ENCODE measurements at places on chromosomes 16 and 17. TPM values are rescaled to one million over a fixed set of nuclear protein-coding genes. Genes with fewer than 3 reads are reported as not detected.

The CUEDC1 gene
- total RNA-seq = 13.2 TPM

The SPIRE2 gene
- 1.6 TPM for total RNA-seq

The CEP295NL gene
- 1.4 TPM for total RNA-seq

The GNG13 gene
- total RNA-seq = not detected

The KRTAP2-3 gene
- not detected for total RNA-seq

The KCNJ18 gene
- total RNA-seq = not detected

The TOX3 gene
- 0.44 TPM for total RNA-seq

The WNT9B gene
- 0.04 TPM for total RNA-seq

The FNDC8 gene
- total RNA-seq = not detected

The OSGIN1 gene
- 0.18 TPM for total RNA-seq

The NAGS gene
- 0.58 TPM for total RNA-seq

The SPATA33 gene
- total RNA-seq = 2.7 TPM

The NGFR gene
- total RNA-seq = 37.8 TPM

The KRT14 gene
- 0.04 TPM for total RNA-seq

The ZMYND15 gene
- 0.27 TPM for total RNA-seq

The ARHGDIG gene
- total RNA-seq = 1.0 TPM

The RDM1 gene
- total RNA-seq = 0.58 TPM

The SLC13A2 gene
- not detected for total RNA-seq

The SLC52A1 gene
- total RNA-seq = 0.04 TPM

The ODAD4 gene
- total RNA-seq = 0.44 TPM

The AIPL1 gene
- not detected for total RNA-seq

The C17orf107 gene
- 2.8 TPM for total RNA-seq

The FGF11 gene
- total RNA-seq = 1.6 TPM

The UNC45B gene
- total RNA-seq = 178 TPM

The MEIOC gene
- 0.27 TPM for total RNA-seq

The KRT33B gene
- total RNA-seq = 0.09 TPM

The ZNF624 gene
- 8.8 TPM for total RNA-seq

The ATXN7L3 gene
- 31.8 TPM for total RNA-seq

The RBFOX1 gene
- total RNA-seq = 37.9 TPM

The TEKT3 gene
- total RNA-seq = 1.9 TPM

The SLC2A4 gene
- 21.3 TPM for total RNA-seq

The CHRNE gene
- total RNA-seq = 1.5 TPM

The ARHGAP44 gene
- 3.0 TPM for total RNA-seq

The MYOCD gene
- 0.44 TPM for total RNA-seq

The VAT1L gene
- total RNA-seq = 1.9 TPM

The MMP28 gene
- 3.5 TPM for total RNA-seq

The NTN1 gene
- total RNA-seq = 7.7 TPM

The COQ9 gene
- total RNA-seq = 68.8 TPM

The UMOD gene
- total RNA-seq = not detected

The MAPT gene
- total RNA-seq = 4.0 TPM

The KRTAP1-1 gene
- total RNA-seq = not detected

The MYCBPAP gene
- 0.66 TPM for total RNA-seq
